ENCODE measurements at places on chromosomes 6 and 20.
A peak's percentile ranks its signal among the peaks of the same experiment; 100 is the strongest.

DNA sequence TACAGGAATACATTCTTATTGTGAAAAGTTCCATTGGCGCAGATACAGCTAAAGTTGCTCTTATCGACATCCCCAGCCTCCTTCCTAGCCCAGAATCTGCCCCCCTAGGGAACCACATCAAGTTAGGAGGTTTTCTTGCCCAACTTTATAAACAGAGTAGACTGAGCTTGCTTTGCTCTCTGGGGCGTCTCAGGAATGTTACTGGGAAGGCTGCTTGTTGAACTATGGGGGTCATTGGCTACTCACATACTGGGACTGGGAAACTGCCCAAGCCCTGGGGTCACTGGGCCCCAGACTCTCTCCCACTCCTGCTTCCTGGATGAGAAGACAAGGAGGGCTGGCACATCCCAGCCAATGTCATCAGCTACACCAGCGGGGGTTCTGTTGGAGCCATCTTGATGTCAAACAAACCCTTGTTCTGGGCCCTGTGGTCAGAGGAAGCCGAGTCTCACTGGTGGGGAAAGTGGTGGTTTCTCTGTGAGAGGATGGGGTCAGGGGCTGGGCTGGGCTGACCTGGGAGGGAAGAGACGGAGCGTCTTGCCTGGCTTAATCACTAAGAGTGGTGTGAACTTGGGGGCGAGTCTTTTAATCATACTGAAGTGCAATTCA, 26.0 kb downstream of the BPIFB4 start:
- DNase-seq = no peak

- no peak for DNase-seq
Observed at GRCh38 chr6:143087856-143088255, 27.2 kb downstream of the AIG1 start.

GRCh38 chr20:48574383-48574782, 253.4 kb downstream of the PREX1 start:
- DNase-seq = no peak

DNA sequence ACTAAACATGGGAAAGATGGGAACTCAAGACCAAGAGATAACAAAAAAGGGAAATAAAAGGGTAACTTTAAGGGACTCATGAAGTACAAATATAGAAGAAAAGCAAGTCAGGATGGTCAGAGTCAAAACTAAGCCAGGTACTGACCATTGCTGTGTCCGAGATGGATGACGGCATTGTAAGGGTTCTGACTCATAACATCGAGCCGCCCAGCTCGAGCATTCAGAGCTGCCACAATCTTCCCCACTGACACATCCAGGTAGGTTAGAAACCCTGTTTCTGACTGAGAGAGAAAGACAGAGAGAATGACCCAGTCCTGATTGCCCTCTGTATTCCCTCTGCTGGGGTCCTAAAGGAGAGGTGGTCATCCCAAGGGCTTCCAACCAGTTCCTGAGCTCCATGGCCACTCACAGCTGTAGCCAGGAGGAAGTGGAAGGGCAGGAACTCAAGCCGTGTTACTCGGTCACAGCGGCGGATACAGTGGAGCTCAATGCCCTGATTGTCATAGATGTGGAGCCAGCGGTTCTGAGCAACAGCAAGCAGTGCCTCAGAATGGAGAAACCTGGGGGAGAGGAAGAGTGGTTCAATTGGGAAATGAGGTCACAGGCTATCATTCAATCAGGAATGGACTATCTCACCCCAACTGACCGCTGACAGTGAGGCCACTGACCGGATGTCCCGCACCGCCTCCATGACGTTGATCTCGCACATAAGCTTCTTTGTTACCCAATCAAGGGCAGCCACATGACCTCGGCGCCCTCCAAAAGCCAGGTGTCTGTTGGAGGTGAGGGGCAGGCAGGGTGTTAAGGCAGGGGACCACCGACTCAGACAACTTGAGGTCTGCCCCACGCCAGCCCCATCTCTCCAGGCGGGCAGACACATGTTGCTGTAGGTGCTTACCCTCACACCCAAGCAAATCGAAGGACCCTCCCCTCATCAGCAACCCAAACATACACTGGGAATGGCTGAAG, 1.8 kb downstream of the WDR46 start:
- no peak for DNase-seq

DNA sequence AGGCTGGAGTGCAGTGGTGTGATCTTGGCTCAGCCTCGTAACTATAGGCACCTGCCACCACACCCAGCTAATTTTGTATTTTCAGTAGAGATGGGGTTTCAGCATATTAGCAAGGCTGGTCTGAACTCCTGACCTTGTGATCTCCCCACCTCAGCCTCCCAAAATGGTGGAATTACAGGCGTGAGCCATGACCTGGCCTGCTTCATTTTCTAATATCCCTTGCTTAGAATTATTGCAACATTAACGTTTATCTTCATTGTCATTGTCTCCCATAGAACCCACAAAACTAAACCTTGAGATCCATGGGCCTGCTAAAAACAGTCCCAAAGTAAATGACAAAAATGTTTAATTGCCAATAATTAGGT, 6.1 kb downstream of the EEF1A1 start:
- DNase-seq = no peak

- no peak for DNase-seq
Observed at GRCh38 chr6:41336824-41337223, 1.4 kb downstream of the NCR2 start.

DNA sequence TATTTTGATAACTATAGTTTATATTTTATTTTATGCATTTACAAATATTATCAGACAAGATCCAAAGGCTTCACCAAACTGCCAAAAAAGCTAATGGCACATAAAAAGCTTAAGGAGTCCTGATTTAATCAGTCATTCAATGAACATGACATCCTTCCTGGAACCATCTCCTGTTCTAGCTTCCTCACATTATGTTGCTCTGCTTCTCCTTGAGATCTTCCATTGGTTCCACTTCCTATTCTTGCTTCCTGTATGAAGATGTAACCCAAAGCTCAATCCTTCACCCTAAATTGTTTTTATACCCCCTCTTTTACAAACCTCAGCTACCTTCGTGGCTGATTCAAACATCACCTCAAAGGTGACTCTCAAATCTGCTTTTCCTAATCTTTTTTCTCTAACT, 4.5 kb upstream of the BRD2 start:
- no peak for DNase-seq

DNA sequence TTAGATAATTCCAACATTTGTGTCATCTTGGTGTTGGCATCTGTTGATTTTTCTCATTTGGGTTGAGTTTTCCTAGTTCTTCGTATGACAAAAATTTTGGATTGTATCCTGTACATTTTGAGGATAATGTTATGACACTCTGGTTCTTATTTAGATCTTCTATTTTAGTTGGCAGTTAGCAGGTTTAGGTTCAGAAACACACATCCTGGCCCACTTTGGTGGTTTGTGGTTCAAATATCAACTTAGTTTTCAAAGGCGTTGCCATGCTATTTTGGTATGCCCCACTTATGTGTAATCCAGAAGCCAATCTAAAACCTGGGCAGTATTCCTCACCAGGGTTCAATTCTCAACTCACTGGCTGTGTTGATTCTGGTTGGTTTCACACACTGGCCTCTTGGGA, 68.2 kb downstream of the NOX3 start:
- DNase-seq = no peak

DNA sequence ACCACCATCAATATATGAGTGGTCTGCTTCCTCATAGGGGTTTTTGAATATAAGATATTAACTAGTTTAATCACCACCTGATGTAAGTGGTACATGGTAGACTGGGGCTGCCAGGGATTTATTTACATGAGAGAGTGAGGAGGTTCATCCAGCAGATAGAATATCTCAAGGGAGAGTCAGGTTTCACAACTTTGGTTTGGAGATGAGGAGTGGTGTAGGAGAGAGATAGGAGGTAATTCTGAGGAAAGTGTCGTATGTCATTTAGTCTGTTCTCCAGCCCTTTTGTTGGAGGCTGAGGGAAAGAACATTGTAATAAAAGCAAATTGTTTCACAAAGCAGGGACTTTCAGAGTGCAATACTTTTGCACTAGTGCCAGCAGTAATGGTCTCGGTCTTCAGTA, 16.8 kb downstream of the L3MBTL3 start:
- DNase-seq = no peak

- no peak for DNase-seq
Observed at GRCh38 chr6:151009576-151009975, 144.1 kb downstream of the MTHFD1L start.

DNA sequence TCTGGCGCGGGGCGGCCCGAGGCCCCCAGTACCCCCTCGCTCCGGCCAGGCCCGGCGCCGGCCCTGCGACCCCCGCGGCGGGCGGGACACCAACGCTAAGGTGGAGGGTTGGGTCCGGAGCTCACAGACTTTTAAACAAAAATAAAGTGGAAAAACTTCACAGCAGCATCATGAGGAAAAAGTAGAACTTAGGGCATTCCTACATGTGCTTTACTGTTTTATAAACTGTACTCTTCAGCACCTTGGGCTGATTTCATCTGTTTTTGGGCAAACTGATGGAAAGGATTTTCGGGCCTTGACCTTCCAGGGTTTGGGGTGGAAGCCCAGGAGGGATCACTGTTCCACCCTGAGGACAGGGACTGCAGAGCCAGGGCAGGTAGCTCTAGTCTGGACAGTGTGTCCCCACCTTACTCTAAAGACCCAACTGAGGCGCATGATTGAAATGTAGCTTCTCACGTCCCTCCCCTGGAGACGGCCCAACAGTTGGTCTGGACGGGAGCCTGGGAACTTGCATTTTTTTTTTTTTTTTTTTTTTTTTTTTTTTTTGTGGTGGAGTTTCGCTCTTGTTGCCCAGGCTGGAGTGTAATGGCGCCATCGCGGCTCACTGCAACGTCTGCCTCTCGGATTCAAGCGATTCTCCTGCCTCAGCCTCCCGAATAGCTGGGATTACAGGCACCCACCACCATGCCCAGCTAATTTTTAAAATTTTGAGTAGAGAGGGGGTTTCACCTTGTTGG, 740 bp downstream of the NELFCD start:
- peak; percentile 24 for DNase-seq

GRCh38 chr6:17167327-17167979, 65.6 kb downstream of the STMND1 start:
- peak; percentile 9 for DNase-seq

DNA sequence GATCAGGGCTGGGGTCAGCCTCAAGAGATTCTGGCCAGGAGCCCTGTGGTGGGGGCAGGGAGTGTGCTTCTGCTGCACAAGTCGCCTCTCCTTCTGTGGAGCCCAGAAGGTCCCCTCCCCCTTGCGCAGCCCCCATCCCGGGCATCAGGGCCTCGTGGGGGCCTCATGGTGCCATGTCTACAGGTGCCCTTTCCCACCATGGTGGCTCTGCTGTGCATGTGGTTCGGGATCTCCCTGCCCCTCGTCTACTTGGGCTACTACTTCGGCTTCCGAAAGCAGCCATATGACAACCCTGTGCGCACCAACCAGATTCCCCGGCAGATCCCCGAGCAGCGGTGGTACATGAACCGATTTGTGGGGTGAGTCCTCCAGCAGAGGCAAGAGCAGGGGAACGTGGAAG, 48.1 kb downstream of the TM9SF4 start:
- DNase-seq = no peak

GRCh38 chr20:21090111-21090618, 16.0 kb downstream of the LINC00237 start:
- no peak for DNase-seq

- DNase-seq = no peak
Observed at GRCh38 chr6:41934278-41935192, 7.1 kb downstream of the CCND3 start.

GRCh38 chr6:3340894-3341293, 82.1 kb downstream of the PSMG4 start:
- no peak for DNase-seq

DNA sequence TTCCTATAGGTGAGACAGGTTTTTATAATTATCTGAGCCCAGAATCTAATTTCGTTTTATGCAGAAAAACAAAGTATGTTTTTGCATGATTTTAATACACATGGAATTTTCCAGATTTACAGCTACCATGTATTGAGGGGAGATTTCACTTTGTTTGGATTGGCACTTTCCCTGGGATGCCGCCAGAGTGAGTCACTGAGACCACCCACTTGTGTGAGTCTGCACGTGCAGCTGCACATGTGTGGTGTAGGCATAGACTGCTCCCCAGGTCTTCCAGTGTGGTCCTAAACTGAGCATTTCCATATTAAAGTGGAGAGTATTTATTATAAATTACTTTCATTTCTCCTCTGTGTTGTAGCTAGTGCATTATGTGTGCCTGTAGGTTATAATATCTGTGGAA, 186.8 kb downstream of the UBE3D start:
- no peak for DNase-seq

DNA sequence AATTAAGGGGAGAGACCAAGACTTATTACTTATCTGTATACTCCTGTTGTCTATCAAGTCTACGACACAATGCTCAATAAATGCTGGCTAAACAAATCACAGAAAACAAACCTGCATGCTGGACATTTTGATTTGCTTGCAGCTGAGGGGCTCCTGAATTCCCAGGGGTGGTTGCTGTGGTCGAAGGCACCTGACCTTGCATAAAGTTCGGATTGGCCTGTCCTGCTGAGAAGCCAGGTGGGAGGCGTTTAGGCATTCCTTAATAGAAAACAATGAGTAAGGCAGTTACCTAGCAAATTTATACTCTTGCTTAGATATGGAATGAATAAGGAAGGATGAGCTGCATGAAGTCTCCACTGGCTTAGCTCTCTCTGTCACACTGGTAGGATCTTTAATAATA, 50.5 kb downstream of the TP53INP2 start:
- DNase-seq = no peak

- DNase-seq = no peak
Observed at GRCh38 chr6:47375426-47375825, 65.7 kb upstream of the TNFRSF21 start.

DNA sequence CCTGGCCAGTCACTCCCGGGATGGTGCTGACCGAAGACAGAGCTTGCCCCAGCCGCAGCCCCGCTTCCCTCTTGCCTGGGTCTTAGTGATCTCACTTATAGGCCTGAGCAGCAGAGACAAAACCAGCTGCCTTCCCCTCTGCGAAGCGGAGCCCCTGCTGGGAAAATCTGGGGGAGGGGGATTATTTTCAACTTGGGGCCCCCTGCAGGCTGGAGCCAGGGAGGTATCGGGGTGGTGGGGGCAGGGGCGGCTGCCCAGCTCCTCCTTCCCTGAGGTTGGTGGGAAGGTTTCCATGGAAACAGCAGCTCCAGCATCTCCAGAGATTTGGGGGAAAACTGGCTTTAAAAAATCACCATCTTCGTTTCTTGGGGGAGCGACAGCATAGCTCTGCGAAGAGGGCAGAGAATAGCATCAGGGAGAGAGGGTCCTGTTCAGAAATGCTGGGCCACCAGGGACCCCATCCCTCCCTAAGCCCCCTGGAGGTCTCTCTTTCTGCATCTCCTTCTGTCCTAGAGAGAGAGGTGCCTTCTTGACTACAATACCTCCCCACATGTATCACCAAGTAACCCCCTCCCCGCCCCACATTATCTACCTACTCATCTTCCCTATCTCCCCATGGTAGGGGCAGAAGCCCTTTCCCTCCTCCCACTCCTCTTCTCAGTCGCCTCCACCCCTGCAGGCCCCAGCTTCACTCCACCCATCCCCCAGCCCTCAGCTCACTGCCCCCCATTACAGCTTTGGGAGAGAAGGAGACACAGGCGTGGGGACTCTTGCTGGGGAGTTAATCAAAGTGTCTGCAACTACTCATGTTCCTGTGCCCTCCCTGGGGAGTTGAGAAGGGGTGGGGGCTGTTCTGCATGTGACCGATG, 88.4 kb upstream of the CCDC167 start:
- no peak for DNase-seq
